WTC11 (cell line): ENCODE measurements at places on chromosomes 7 and 10. TPM values are rescaled to one million over a fixed set of nuclear protein-coding genes. Genes with fewer than 3 reads are reported as not detected.

The TUBAL3 gene
- 0.15 to 0.25 TPM in 2 of 3 replicates, not detected in the other for total RNA-seq

GRCh38 chr10:97320480-97321031 lies 1.5 kb downstream of the FRAT1 start:
- DNase-seq: peak; percentile 21

DNA sequence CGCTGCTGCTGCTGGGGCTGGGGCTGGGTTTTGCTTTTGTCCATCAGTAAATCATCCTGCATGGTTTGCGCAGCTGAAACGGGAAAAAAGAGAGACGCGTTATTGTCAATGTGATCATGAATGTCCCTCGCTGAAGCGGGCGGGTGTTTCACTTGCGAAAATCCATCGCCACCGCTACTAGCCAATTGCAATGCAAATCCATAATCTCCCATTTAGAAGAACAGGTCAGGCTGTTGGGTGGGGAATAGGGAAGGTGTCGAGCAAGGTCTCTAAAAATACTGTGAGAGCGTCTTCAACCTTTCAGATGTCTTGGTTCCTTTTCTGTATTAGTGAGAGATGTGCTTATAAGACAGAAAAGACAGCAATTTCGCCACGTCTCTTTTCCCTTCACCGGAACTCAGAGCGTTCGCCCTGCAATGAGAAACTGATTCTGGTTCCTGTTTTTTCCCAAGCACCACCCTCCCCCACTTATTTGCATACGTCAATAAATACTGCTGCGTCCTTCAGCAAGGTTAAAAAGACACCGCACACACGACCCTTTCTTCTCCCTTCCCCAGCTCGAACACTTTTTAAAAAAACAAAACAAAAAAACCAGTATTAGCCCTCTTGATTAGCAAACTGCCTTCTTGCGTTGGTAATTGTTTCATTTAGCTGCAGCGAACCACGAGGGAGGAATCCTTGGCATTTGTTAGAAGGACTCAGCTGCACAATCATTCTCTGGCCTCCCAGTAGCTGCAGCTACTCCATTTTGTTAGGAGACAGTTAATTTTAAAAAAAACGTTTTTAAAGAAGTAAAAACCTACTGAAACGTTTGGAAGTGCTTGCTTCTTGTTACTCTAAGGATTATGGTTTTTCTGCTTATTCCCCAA lies 50.4 kb downstream of the CPEB3 start:
- DNase-seq: peak; percentile 19

The STEAP4 gene
- total RNA-seq: 0.09 to 0.18 TPM (median 0.17 TPM) in 3 replicates

- DNase-seq: no peak
These were observed 141.6 kb upstream of the NPS start for GRCh38 chr10:127407551-127407950.

- DNase-seq: no peak
These were observed 174.3 kb downstream of the ADAM12 start for GRCh38 chr10:126214021-126214420.

The SLC18A3 gene
- total RNA-seq: 0.07 to 0.13 TPM (median 0.09 TPM) in 3 replicates

The YKT6 gene
- total RNA-seq: 82.2 to 102 TPM (median 83.7 TPM) in 3 replicates

The MLXIPL gene
- 20.4 to 26.6 TPM (median 23.8 TPM) in 3 replicates for total RNA-seq

The FRAT1 gene
- total RNA-seq: 7.0 to 8.2 TPM (median 7.6 TPM) in 3 replicates

The OIT3 gene
- total RNA-seq: not detected in 3 replicates

GRCh38 chr7:133934262-133934976 lies 192.7 kb upstream of the LRGUK start:
- DNase-seq: no peak
